Putamen (tissue), 1 donor: ENCODE measurements at places on chromosomes 1 and 21.

- no peak for DNase-seq
These were observed 400.5 kb downstream of the CAMTA1 start for GRCh38 chr1:7185721-7186120.

GRCh38 chr1:52825868-52826267 is 16.7 kb upstream of the ZYG11A start:
- no peak for DNase-seq

GRCh38 chr1:36391271-36391670 is 5.5 kb upstream of the STK40 start:
- no peak for DNase-seq

DNA sequence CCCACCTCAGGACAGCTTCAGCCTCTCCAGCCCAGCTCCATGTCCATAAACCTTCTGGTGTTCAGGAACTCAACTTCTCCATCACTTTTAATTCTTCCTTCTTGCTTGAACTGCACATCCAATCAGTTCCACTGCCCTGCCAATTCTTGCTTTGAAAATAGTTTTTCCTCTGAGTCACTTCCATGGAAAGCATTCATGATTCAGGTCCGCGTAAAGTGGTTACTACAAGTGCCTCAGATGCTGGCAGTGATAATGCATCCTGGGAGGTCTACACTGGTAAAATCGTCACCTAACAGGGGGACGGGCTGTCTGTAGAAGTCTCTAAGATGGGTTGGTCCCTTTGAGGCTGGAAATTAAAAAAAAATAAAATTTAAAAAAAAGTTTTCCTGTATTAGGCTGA is 25.9 kb upstream of the RCAN1 start:
- no peak for DNase-seq

DNA sequence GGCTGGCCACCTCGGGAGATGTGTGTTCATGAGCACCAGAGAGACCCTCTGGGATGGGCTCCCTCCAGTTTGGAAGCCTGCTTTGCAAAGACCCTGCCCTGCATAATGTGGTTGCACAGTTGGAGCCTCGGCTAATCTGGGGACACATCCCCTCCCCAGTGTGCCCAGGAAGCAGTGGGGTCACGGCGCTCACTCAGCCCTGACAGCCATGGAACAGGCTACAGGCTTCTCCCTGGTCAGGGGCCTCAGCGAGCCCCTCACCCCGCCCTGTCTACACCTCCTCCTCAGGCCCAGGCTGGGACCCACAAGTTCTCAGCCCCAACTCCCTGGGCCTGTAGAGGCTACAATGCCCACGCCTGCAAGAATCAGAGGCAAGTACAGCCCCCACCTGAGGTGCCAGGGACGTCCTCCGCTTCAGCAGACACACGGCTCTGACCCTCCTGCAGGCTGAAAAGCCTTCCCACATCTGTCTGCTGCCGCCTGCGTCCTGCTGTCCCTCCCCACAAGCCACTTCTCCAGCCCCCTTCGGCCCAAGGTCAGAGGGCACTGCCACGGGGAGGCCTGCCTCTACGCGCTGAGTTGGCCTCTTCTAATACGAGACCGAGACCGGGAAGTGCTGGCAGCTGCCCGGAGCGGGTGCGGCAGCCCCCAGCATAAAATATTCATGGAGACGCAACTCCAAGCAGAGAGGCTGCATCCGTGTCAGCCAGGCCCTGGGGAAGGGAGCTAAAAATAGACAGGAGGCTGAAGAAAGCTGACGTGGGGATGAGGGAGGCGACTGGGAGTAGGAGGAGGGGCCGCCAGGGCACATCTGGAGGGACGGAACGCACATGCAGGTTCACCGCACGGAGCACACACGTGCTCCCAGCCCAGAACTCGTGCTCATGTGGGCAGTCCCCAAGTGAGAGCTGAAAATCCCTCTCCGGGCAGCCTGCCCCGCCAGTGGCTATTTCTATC is 15.2 kb upstream of the GPR153 start:
- DNase-seq: peak; percentile 29

DNA sequence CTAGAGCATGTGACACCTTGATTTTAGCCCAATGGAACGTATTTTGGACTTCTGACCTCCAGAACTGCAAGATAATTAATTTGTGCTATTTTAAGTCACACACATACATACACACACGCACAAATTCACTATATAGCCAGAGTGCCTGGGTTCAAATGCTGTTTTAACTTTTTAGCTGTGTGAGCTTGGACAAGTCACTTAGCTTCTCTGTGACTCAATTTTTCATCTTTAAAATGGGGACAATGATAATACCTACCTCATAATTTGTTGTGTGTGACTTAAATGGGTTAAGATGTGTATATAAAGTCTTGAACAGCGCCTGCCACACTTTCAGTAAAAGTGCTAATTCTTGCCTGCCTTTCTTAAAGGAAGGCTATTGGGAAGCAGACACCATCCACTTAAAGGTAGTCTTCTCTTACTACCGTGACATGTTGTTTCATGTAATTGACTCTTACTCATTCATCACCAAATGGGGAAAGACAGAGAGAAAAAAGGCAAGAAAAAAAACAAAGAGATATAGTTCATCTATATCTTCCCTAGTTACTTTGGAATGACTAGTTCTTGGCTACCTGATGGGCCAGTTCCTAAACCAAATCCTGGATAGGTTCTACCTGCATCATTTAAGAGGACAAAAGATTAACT is 56.3 kb downstream of the SLC30A7 start:
- DNase-seq: no peak

- DNase-seq: no peak
These were observed 37.9 kb downstream of the GABPA start for GRCh38 chr21:25772686-25773085.

DNA sequence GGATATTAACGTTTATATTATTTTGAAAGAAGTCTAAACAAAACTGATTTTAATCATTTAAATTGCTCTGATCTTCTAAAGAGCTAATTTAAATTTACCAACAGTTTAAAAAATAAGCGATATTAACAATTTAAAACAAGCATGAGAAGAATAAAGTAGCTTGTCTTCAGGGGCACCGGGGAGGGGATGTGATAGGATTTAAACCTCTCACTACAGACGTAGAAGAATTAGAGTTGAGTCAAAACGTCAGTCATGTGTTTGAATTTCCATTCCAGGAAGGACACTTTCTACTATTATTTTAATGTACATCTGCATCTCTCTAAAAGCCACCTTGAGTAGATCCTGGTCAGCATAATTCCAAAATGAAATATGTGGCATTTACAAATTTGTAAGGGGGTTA is 58.2 kb upstream of the TPTE start:
- no peak for DNase-seq

DNA sequence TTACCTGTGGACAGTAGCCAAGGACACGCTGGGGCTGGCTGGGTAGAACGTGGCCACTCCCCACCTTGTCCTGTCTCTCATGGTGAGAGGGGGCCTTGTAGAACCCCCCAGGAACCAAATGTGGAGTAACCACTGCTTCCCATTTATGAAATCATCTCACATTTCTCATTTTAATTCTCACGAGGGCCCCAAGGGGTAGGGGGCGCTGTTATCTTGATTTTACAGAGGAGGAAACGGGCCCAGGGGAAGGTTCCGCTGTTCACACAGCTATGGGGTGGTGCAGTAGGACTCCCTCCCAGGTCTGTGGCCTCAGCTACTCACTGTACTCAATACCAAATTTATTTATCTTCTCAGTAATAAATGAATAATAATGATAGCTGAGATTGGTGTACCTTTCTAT is 5.5 kb downstream of the SMPDL3B start:
- no peak for DNase-seq

- DNase-seq: peak; percentile 58
These were observed 36.8 kb upstream of the RPF1 start for GRCh38 chr1:84442256-84442655.

- DNase-seq: no peak
These were observed 42.6 kb downstream of the FAM163A start for GRCh38 chr1:179785728-179786127.

DNA sequence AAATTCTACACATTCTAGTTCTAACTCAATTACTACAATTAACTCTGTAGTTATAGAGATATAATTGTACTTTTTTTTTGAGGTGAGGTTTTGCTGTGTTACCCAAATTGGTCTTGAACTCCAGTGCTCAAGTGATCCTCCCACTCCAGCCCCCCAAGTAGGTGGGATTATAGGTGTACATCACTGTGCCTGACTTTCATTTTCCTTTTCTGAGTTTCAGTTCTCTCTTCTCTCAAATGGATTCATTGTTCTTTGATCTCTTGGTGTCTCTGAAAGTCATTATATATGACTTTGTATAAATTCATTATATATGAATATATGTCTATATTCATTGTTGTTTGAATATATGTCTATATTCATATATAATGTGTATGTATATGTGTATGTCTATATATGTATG is 74.0 kb upstream of the GALNT2 start:
- DNase-seq: no peak

DNA sequence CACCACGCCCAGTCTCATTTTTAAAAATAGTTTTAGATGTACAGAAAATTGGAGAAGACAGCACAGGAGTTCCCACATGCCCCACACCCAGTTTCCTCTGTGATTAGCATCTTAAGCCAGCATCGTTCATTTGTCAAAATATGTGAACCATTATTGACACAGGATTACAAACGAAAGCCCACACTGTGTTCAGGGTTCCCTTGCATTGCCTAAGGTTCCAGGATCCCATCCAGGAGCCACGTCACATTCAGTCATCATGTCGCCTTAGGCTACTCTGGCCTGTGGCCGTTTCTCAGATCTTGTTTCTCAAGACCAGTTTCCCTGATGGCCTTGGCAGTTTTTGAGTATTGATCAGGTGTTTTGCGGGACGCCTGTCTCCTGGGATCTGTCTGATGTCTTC is 34.7 kb upstream of the TNFRSF1B start:
- no peak for DNase-seq

GRCh38 chr1:15391366-15391765 is 18.3 kb upstream of the EFHD2 start:
- DNase-seq: no peak

GRCh38 chr21:46078322-46078977 is 19.5 kb upstream of the COL6A2 start:
- no peak for DNase-seq

DNA sequence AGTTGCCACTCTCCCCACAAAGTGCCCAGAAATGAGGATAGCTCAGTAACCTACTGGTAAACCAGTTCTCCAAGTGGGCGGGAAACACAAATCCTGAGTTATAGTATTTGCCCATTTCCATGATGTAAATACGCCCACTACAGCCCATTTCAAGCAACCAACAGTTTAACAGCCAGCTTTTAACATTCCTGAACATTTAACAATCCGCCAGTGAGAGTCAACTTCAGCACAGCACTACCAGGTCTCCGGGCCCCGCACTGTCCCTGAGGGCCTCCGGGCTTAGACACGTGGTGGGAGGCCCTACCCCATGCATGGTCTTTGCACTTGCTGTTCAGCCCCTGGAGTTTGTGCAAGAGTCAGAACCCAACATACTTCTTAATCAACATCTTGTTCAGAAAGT is 132.0 kb upstream of the CTTNBP2NL start:
- DNase-seq: no peak

- DNase-seq: peak; percentile 62
These were observed 804.1 kb downstream of the USP25 start for GRCh38 chr21:16533692-16534407.

GRCh38 chr1:89459081-89459480 is 65.5 kb upstream of the LRRC8B start:
- DNase-seq: no peak

DNA sequence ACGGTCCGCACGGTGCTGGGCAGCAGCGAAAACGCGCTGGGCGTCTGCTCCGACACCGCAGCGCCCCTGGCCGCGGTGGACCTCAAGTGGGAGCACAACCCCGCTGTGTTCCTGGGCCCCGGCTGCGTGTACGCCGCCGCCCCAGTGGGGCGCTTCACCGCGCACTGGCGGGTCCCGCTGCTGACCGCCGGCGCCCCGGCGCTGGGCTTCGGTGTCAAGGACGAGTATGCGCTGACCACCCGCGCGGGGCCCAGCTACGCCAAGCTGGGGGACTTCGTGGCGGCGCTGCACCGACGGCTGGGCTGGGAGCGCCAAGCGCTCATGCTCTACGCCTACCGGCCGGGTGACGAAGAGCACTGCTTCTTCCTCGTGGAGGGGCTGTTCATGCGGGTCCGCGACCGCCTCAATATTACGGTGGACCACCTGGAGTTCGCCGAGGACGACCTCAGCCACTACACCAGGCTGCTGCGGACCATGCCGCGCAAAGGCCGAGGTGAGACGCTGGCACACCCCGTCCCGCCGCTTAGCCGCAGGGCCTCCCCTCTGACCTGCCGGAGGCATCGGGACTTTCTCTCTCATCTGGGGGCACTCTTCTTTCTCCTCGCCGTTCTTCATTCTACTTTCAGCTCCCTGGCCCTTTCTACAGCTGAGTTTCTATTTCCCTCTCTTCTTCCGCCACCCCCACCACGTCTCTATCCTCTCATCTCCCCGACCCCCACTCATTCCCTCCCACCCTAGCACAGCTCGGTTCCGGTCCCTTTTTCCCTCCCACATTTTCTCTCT is 1.0 kb downstream of the NPR1 start:
- DNase-seq: no peak

- DNase-seq: no peak
These were observed 5.1 kb upstream of the REG4 start for GRCh38 chr1:119816407-119816806.

DNA sequence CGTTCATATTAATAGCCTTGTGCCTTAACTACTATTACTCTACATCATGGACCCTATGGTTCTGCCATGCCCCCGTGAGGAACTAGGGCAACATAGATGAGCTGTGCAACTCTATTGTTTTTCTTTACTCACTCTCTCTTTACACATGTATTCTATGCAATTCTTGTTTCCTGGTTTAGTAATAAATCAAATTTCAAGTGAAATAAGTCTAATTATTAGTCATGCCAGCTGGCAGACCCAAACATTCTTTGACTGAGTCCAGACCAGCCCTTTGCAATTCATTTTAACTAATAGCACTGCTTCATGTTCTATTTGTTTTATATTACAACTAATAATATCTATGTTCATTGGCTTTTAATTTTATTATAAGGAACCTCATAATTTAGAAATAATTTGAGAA is 789.3 kb upstream of the ADAMTS5 start:
- DNase-seq: no peak

DNA sequence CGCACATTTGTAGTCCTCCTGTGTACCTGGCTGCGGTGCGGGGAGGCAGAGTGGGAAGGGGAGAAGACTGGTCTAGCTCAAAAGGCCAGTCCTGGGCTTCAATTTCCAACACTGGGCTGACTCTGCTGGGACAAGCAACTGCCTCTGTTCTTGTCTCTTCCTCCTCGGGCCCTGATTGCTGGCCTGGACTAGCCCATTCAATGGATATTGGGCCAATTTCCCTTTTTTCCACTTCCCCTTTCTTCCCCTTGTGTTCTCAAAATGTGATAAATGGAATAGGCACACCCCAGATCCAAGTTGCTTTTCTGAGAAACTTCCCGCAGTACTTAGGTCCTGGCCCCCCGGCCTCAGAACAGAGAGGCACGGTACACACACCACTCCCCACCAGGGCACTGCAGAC is 48.2 kb downstream of the SPSB1 start:
- DNase-seq: no peak

- no peak for DNase-seq
These were observed 294.4 kb downstream of the PLPP3 start for GRCh38 chr1:56284928-56285327.

GRCh38 chr1:37540036-37540785 is 13.9 kb downstream of the SNIP1 start:
- no peak for DNase-seq

- DNase-seq: no peak
These were observed 859 bp upstream of the ERMAP start for GRCh38 chr1:42815941-42816584.

GRCh38 chr1:93000291-93000690 is 39.0 kb upstream of the DIPK1A start:
- no peak for DNase-seq

GRCh38 chr1:220012259-220012658 is 34.0 kb downstream of the EPRS1 start:
- DNase-seq: no peak

- DNase-seq: no peak
These were observed 4.3 kb upstream of the IPO13 start for GRCh38 chr1:43942411-43942810.
